Activated T-helper 1 cell treated with Interleukin-2 at 50 U/mL for 16 hours (primary cell): ENCODE measurements at places on chromosomes 5 and 9.

- no peak for DNase-seq
These were observed 244.4 kb upstream of the RAI14 start for GRCh38 chr5:34411470-34412346.

DNA sequence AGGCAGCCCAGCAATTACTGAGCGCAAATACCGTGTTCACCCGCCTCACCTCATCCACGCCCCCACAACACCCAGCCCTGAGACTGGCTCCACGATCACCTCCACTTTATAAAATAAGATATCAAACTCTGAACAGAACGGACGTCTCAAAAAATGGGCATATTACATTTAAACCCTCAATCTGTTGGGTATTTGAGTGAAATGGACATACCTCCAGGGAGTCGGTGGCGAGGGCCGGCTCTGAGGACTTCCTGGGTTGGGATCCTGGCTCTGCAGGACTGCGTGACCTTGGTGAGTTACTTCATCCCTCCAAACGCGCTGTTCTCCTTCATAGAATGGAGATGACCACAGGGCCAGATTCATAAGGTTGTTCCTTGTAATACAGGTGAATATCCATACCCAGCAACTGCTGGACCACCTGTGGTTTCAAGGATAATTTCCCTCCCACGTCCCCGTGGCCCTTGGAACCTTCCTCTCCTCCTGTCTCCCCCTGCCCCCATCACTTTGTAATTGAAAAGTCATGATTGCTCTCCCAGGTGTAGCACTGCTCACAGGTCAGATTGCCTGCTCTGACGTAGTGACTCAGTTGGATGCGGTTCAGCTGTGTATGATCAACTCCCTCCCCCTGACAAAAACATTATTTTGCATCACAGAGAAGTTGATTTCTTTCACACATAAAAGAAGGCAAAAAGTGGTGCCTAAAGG, 135.6 kb downstream of the KCNIP1 start:
- no peak for DNase-seq

DNA sequence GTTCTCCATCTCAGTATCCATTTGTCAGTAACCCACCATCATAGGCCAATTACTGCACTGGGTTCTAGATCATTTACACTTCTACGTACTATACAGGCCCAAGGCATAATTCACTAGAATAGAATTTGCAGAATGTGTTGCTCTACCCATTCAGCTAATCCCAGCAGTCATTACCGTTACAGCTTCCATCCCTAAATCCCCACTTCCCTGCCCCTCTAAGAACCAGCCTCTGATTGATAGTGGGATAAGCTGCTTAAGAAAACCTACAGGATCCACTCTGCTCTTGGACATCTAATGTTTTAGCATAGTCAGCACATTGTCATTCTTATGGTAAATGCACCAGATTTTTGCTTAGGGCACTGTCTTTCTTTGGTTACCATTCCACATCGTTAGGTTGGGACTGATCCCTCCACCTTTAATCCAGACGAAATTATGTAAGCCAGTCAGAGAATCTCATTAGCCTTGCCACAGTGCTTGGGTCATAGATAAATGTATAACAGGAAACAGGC, 39.3 kb upstream of the CHD1 start:
- no peak for DNase-seq

- no peak for DNase-seq
These were observed 42.8 kb upstream of the PARP8 start for GRCh38 chr5:50623666-50624065.

DNA sequence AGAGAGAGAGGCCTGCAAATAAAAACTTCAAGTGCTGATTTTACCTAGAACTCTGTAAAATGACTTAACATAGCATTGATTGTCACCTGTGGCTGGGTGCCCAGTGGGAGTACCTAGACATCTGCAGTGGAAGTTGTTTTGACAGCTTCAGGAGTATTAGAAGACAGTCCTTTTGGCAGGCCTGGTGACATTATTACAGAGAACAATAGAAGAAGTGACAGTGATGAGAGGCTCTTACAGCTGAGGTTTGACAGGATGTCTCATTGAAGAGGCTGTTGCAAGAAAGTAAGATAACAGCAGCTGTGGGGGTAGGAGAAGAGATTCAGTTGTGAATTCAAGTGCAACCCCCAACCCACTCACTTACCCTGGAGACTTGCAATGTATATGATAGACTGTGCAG, 27.9 kb upstream of the MUSK start:
- DNase-seq, result no peak

DNA sequence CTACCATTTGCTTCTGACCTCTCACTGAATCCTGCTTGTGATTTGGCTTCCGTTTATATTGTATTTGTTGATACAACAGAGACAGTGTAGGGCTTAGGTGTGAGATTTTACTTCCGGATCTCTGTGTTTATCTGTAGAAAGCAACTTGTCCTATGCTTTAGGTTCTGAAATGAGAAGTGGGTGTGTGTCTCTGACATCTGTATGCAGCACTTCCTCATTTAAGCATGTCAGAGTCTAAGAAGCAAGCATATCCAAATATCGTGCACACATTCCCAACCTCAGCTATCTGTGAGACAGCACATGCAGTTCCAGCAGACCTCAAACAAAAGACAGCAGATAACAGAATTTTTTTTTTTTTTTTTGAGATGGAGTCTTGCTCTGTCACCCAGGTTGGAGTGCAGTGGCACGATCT, 16.3 kb downstream of the KLF9 start:
- no peak for DNase-seq

GRCh38 chr5:124738681-124739633, 7.5 kb downstream of the ZNF608 start:
- DNase-seq, result no peak

- DNase-seq, result no peak
These were observed 314.0 kb downstream of the PIK3R1 start for GRCh38 chr5:68529581-68529980.

GRCh38 chr5:116938488-116938887, 363.9 kb upstream of the SEMA6A start:
- DNase-seq, result no peak
